Smooth muscle cell of the brain vasculature (primary cell): ENCODE measurements at places on chromosomes 4 and X.

DNA sequence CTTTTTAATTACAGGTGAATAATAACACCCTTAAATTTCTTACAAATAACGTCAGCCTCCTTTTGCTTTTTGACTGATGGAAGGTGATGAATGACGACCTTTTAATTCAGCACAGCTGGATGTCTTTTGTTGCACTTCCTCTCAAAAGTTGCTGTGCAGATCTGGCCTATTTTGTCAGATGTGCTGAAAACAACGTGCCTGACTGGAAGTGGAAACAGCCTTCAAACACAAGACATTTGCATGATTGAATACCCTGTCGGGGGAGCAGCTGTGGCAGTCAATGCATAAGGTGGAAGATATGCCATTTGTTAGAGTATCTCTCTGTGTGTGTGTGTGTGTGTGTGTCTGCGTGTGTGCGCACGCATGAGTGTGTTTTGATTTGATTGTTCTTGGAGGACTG is 579.7 kb downstream of the SPRY1 start:
- DNase-seq = no peak

DNA sequence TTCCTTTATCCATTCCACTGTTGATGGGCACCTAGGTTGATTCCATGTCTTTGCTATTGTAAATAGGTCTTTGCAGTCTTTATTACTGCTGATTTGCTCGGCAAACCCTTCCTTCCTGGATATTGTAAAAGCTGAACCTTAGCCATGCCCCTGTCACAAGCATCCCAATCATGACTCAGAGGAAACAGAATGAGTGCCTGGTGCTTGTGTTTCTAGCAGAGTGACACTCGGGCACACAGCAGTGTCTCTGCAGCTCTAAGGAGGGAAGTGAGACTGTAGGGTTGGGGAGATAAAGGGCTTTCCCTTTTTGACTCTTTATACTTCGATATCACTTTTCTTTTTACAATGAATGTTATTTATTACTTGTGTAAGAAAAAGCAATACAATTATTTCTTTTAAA is 83.3 kb downstream of the AKAP4 start:
- no peak for DNase-seq

DNA sequence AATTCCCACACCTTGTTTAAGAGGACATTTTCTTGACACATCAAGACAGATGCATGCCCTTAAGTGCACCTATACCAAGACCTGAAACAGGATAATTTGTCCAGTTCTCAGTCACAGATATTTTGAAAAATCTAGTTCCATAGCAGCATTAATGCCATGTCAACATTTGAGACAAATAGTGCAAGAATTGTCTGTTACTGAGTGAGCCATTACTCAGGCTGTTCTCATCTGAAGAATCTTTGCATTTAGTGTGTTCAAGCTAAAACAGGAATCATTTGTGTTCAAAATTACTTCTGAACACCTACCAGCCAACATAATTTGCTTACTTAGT is 354.9 kb downstream of the KCNIP4 start:
- DNase-seq = no peak

DNA sequence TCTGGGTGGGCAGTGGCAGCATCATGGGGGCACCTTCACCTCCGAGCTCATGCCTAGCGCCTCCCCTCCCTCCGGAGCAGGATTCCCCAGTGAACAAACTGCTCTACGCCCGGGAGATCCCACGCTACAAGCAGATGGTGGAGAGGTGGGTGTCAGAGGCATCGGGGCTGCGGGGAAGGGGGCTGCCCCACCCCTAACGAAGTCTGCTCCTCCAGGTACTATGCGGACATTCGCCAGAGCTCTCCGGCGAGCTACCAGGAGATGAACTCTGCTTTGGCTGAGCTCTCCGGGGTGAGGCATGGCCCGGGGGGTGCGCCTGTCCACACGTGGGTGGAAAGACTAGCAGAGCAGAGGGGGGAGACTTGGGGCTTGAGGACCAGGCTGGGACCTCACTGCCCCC is 2.7 kb upstream of the SRPK3 start:
- DNase-seq = no peak

DNA sequence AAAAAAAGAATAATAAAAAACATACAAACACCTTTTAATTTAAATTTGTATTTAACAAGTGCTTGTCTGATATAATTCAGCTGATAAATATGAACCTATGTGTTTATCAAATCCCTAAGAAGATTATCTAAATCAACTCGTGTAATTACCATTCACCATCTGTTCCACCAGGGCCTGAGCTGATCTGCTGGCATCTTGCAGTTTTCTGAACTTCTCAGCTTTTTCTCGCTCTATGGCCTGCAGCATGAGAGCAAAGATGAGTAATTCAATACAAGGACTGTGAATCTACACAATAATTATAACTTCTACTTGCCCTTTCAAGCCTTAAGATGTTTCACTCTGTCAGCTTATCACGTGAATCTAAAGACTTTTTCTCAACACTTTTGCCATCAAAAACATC is 709.7 kb downstream of the DMD start:
- DNase-seq = no peak

DNA sequence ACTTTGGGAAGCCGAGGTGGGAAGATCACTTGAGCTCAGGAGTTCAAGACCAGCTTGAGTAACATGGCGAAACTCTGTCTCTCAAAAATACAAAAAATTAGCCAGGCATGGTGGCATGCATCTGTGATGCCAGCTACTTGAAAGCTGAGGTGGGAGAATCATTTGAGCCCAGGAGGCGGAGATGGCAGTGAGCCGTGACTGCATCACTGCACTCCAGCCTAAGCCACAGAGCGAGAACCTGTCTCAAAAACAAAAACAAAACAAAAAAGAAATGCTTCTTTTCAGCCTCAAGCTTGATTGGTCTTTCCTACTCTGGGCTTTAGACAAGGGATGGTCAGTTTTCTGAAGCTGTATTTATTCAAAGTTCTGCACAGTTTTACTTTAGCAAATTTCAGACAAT is 15.8 kb upstream of the DHRSX start:
- DNase-seq = no peak

GRCh38 chr4:87025614-87026041 is 90.8 kb downstream of the AFF1 start:
- DNase-seq = no peak

- DNase-seq = no peak
These were observed 119.4 kb downstream of the GRIA3 start for GRCh38 chrX:123303429-123303828.
